ENCODE measurements at places on chromosomes 4 and X.

DNA sequence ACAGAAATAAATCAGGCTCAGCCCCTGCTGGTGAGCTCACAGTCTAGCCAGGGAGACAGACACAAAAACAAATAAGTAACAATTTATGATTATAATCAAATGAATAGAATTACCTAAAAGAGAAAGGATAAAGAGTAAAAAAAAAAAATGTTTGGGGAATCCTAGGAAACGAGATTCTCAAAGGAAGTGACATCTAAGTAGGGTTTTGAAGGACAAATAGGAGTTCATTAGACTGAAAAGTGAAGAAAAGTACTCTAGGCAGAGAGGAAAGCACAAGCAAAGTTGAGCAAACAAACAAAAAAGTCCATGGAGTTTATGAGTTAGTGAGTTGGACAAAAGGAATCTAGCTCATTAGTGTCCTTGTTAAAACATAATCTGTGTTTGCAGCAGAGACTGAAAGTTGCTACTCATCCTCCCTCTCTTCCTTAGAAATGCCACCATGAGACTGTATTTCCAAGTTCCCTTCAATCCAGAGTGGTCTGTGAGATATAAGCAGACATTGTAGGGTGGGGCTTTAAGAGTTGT is 145.6 kb downstream of the SPATA18 start:
- no peak for DNase-seq

DNA sequence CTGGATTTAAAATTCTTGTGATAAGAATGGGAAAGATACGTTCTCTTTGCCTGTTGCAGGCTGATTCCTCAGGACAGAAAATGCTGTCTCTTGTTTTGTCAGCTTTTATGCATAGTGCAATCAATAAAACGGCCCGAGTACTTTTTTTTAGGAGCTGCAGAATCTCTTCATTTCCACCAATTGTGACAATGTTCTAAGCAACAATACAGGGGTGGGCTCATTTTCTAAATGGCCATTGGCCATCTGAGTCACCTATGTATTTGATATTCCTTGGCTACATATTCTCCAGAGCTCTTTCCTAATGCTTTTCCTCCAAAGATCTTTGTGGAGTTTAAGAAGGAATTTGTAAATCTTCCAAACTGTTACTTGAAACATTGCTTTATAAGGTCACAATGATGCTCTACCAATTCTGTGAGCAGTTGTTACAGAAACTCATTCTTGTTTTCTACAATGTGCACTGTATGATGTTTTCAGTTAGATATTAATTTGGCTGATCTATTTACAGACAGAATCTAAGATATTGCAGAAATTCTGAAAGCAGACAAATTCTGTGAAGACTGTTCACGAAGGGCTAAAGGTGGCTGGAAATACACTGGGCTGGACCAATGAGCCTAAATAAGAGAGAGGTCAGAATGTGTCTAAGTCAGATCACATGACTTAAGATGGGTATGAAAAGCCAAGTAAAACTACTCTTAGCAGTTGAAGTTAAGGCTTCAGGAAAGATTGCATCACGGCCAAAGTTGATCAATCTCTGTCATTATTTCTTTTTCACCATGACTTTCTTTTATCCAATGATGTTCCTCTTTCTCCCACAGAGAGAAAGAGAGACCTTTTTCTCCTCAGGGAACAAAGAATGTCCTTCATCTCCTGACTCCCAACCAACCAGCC is 33.4 kb downstream of the TAPT1 start:
- peak; percentile 34 for DNase-seq

- no peak for DNase-seq
Observed at GRCh38 chr4:165031436-165032211, at the start of gene TRIM60. TRIM60 (plus strand) TSS chr4:165031999; CDS start chr4:165040073, 8,074 bp downstream.

DNA sequence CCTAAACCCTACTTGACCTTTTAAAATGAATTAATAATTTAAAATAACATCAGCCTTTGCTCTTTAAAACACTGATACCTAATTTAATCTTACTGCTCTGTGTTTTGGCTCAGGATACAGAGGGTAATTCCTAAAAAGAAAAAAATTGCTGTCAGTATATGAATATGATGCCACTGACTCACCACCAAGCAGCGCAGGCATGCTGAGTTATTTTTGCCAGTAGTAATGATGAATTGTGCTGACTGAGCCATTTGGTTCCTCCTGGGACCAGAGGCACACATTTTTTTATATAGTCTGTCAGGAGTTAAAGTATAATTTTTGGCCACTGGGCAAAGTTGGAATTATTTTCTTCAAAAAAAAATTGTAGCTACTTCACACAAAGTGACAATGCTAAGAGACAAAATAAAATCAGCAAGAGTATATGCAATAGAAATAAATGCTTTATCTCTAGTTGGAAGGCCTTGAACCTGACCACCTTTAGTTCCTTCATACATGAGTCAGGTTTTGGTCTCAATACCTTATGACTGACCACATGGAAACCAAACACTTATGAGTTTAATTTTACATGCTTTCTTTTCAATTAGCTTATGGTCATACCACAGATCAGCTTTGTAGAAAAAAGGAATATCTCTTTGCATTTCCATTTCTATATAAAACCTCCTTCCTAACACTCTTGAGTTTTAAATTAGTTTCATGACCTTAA is 115.1 kb downstream of the PPP3CA start:
- DNase-seq: peak; percentile 80

DNA sequence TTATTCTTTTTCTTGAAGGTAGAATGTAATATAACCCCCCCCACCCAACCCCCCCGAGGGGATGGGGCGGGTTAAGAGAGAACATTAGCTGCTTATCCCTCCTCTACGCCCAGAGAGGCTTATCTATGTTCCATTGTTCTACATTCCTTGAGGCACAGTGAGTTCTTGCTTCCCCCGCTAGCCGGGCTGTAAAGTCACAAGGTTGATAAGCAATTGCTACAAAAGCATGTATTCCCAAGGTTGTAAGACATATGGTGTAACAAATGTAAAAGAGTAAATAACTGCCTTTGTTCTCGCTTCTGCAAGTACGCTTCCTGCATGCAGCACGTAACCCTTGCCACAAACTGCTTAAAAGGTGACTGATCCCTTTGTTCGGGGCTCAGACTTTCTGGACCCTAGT is 8.2 kb downstream of the DCAF8L2 start:
- no peak for DNase-seq

- no peak for DNase-seq
Observed at GRCh38 chr4:33067221-33067620, 2347.1 kb downstream of the PCDH7 start.

- DNase-seq: no peak
Observed at GRCh38 chr4:181684310-181684709, 558.9 kb upstream of the TENM3 start.

DNA sequence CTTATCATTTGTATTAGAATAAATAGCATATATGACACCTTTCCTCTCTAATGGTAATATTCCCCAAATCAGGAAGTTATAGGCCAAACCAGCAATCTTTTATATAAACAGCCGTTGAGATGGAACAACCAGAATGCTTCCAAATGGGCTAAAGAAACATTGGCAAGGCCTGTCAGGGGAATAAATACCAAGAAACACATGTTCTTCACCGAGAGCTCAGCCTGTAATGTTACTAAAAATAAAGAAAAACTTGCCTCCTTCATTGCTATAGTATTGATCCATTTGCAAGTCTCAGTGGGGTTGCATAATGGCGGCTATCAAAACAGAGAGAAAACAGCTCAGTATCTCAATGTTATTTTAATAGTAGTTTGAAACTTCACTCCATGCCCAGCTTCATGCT is 104.9 kb downstream of the FAM13A start:
- DNase-seq: no peak

DNA sequence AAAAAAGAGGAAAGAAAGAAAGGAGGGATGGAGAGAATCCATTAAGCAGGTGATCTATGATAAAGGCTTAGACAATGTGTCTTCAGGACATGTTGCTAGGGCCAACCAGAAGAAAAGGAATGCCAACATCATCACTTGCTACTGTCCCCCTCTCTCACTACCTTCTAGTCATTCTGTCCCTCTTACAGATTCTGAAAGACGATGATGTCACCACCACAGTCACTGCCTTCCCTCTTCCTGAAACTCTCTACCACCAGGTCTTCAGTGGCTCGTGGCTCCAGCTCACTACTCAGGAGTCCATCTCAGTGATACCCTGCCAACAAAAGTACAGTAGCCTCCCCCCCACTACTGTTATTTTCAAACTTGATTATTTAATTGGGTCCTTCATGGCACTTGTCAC is 64.0 kb downstream of the KCNIP4 start:
- no peak for DNase-seq

- DNase-seq: peak; percentile 62
Observed at GRCh38 chr4:70927502-70928137, 25.5 kb downstream of the MOB1B start.

GRCh38 chrX:123976706-123977316 is 15.3 kb downstream of the STAG2 start:
- DNase-seq: peak; percentile 68

DNA sequence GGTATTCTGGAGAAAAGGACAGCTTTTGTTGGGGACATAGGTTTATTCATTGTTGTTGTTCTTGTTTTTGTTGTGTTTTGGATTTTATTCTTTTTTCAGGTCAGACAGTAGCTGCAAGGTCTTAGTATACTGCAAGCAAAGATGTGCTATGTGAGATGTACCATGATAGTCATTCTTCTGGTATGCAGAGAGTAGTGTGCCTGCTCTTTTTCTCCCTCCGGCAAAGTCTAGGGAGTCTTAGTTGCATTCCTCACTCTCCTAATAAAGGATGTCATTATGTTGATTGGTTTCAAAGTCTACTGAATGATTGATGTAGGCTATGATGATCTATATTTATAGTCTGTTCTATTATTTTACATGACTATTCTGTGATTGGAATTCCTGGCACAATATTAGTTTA is 119.9 kb upstream of the POF1B start:
- no peak for DNase-seq

DNA sequence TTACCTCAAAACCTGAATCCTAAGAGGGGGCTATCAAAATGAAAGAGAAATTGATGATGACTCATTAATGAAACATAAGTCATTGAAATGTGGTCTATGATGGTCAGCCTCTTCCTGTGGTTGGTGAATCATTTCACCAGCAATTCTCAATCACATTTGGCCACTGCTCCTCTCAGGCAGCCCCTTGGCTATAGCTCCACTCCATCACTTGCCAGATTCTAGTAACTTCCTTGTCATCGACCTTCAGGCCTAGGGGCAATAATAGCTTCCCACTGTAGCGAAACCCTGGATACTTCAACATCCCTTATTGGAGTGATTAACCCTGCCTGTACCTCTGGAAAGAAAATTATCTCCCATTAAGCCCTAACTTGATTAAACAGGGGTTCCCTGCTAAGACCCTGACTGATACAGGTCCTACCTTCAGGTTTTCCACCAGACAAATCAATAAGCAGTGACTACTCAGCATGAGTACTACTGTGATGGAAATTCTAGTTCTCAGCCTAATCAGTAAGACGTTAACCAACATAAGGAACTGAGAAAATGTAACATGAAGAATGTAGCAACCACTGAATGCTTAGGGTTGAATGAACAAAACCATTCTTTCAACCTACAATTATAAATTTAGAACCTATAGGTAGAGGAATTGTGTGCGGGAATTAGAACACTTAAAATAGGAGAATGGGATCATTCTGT is 30.4 kb downstream of the ADH7 start:
- peak; percentile 2 for DNase-seq

DNA sequence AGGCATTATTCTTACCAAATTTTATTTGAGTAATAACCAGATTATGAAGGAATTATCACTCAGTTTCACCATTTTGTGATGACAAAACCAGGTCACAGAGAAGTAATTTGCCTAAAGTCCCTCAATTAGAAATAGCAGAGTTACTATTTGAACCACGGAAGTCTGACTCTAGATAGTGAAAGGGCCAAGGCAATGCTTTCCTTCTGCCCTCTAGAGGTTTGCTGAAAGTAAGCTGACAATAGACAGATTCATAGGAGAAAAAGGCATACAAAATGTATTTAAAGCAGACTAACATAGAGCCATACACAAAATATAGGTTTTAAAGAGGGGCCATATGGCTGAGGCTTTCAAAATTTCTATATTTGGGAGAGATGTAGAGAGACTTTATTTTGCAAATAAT is 43.1 kb downstream of the CXXC4 start:
- no peak for DNase-seq

GRCh38 chrX:110000847-110001713 is 1.8 kb upstream of the TMEM164 start:
- no peak for DNase-seq

DNA sequence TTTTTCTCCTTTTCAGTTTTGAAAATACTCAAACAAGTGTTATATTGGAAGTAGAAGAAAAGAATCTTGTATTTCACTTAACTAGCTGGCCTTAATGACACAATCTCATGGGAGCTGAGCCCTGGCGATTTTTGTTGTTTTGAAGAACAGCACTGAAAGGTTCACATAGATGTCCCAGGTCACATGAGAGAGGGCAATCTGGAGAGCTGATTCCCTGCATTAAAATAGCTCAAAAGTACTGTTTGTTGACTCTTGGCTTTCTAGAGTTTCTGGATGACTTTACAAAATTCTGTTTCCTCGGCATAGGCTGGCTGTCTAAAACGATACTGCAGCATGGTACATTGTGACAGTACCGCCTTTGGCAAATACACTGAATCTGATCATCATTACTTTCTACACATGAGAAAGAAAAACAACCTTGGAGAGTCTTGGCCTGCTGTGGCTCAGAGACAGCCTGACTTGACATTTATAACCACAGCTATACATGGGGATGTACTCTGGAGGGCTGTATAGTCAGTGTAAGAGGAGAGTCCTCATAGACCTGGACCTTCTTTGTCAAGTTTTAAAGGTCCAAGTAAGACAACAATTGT is 119.8 kb upstream of the PDLIM3 start:
- DNase-seq: no peak

GRCh38 chr4:167100120-167100519 is 134.2 kb downstream of the SPOCK3 start:
- no peak for DNase-seq

DNA sequence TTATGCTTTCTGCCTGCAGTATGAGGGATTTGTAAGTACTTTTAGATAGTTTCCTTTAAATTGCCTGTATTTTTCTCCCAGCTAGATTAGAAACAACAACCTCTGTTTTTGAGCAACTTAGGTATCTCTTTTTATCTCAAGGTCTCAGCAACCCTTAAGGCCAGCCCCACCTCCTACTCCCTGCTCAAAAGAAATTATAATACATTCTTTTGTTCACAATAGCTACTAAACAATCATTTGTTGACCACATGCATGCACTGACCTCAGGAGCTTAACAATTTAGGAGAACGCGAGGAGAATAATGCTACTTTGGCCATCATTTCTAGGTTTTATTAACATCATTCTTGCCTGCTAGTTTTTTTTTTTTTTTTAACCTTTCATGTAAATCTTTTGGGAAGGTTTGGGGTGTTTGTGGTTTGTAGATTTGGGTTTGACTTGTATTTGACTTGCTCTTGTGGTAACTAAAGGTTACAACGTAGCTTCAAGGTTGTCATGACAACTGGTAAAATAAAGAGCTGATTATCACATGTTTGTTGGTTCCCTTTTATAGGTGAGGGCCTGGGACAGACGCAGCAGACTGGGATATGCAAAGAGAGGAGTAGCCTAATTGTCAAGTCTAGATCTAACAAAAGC is 145.4 kb upstream of the PLAC1 start:
- peak; percentile 17 for DNase-seq

- DNase-seq: no peak
Observed at GRCh38 chrX:149618871-149619270, 12.7 kb downstream of the TMEM185A start.

GRCh38 chrX:8242431-8243020 is 71.5 kb upstream of the VCX2 start:
- DNase-seq: no peak

Data from suppressor macrophage (primary cell).